Caudate nucleus (tissue), 63 donors: ENCODE measurements at places on chromosomes 1 and 21.

GRCh38 chr1:34460193-34460592 is 283.5 kb downstream of the C1orf94 start:
- DNase-seq: no peak

GRCh38 chr1:168085401-168085872 is 51.3 kb downstream of the GPR161 start:
- DNase-seq: no peak

DNA sequence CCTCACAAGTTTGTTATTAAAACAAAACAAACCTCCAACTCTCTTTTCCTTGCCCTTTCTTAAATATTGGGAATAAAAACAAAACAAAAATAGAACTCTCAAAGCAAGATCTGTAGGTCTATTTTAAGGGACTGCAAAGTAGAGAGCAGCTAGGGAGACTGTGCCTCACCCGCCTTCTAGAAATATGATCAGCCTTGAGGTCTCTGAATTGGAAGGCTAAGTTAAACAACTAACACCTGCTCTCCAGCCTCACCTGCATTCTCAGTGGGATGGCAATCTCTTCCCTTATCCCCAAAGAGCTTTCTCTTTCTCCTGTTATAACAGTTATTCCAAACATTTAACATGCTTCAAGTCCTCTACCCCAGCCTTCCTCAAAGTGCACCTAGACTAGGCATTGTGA is 75.5 kb upstream of the TNR start:
- DNase-seq: no peak

DNA sequence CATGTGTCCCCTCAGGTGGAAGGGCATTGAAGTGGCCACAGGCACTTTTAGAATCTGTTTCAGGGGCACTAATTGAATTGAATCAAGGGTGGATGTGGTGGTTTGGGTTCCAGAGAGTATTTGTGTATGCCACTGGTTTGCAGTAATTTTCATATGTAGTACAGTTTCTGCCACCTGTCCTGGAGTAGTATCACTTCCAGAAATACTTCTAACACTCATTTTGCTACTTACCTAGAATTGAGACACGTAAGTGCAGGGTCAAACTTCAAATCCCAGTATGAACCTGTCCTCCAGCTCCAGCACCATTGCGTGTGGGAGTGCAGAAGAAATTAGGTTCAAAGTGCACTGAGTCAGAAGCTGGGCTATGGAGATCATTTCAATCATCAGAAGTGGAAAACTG is 26.8 kb downstream of the RSPH1 start:
- no peak for DNase-seq

DNA sequence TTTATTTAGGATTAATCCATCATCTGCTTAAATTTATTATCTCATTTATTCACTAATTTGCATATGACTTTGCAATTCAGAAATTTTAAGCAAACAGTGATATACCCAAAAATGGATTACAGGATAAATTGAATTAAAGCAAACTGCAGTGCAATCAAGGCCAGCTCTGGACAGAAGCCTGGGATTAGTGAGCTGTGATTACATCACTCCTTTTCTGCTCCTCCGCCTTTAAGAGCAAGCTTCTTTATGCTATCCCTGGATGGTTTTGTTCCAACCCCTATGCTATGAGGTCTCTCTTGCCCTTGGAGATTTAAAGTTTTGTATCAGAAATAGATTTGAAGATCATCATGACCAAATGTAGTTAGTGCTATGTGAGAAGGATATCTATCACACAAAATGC is 32.6 kb downstream of the GPR52 start:
- DNase-seq: no peak
